ENCODE measurements at places on chromosomes 5 and 9. TPM values are rescaled to one million over a fixed set of nuclear protein-coding genes. Genes with fewer than 3 reads are reported as not detected.

The TMC1 gene
- total RNA-seq = 0.05 TPM

The SLC25A2 gene
- total RNA-seq = not detected

The ENHO gene
- 2.7 TPM for total RNA-seq

The FAM153A gene
- total RNA-seq = not detected

The OGN gene
- not detected for total RNA-seq

The ZNF367 gene
- total RNA-seq = 7.1 TPM

The PRUNE2 gene
- total RNA-seq = not detected

The CER1 gene
- not detected for total RNA-seq

The RETREG1 gene
- total RNA-seq = 3.0 TPM

The SLC45A2 gene
- not detected for total RNA-seq

The CDC14B gene
- 11.9 TPM for total RNA-seq

The PLK2 gene
- total RNA-seq = 109 TPM
